ENCODE measurements at places on chromosomes 7 and 10. TPM values are rescaled to one million over a fixed set of nuclear protein-coding genes. Genes with fewer than 3 reads are reported as not detected.

The ODAD2 gene
- not detected for total RNA-seq

The HOXA4 gene
- not detected for total RNA-seq

The SGMS1 gene
- total RNA-seq: 32.6 TPM

The NPSR1 gene
- total RNA-seq: not detected

The ICA1 gene
- total RNA-seq: not detected

The RNF133 gene
- 0.29 TPM for total RNA-seq

The ACBD7 gene
- total RNA-seq: 2.2 TPM

The TRIL gene
- total RNA-seq: 11.6 TPM

The GIMAP4 gene
- total RNA-seq: 0.54 TPM

The ANXA8 gene
- not detected for total RNA-seq

The ARHGEF5 gene
- 2.2 TPM for total RNA-seq

The MSS51 gene
- 0.68 TPM for total RNA-seq

The GDF2 gene
- not detected for total RNA-seq

The TEX36 gene
- not detected for total RNA-seq

The ITPRID1 gene
- not detected for total RNA-seq

The GLI3 gene
- 12.9 TPM for total RNA-seq

The ALDH18A1 gene
- total RNA-seq: 97.5 TPM

The FLNC gene
- 94.0 TPM for total RNA-seq

The SPDYE6 gene
- total RNA-seq: not detected

The GRID1 gene
- total RNA-seq: 0.12 TPM

The RBP4 gene
- 6.4 TPM for total RNA-seq

The AZGP1 gene
- total RNA-seq: 2.1 TPM

The SORCS1 gene
- not detected for total RNA-seq

Measured in cardiac ventricle fibroblast (primary cell).